ENCODE measurements at places on chromosomes 4 and X.

- DNase-seq: no peak
These were observed 104.9 kb downstream of the SLIT2 start for GRCh38 chr4:20356565-20356964.

GRCh38 chrX:21963731-21964405 lies 23.4 kb downstream of the SMS start:
- DNase-seq: no peak

DNA sequence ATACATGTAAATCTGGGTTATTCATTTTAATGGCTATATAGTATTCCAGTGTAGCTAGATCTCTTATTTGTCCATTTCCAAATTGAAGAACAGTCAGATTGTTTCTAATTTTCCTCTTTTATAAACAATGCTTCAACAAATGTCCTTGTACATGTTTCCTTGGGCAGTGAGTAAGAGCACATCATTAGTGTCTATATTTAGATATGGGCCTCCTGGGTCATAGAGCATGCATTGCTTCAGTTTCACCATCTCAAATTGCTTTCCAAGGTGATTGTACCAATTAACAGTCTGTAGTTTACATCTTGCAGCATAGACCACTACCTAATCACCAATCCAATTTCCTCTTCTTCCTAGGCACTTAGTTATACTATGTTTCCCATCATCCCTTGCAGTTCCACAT lies 13.4 kb downstream of the PHKA2 start:
- no peak for DNase-seq

- DNase-seq: no peak
These were observed 233.0 kb upstream of the SLC7A11 start for GRCh38 chr4:138475116-138475515.

- DNase-seq: no peak
These were observed 553.8 kb downstream of the CENPC start for GRCh38 chr4:66991521-66991920.

GRCh38 chr4:147003956-147004809 lies 58.5 kb upstream of the TTC29 start:
- DNase-seq: no peak

GRCh38 chr4:88219099-88219498 lies 60.7 kb upstream of the ABCG2 start:
- DNase-seq: no peak

- DNase-seq: no peak
These were observed 90.8 kb downstream of the PPP2R2C start for GRCh38 chr4:6381571-6382123.

DNA sequence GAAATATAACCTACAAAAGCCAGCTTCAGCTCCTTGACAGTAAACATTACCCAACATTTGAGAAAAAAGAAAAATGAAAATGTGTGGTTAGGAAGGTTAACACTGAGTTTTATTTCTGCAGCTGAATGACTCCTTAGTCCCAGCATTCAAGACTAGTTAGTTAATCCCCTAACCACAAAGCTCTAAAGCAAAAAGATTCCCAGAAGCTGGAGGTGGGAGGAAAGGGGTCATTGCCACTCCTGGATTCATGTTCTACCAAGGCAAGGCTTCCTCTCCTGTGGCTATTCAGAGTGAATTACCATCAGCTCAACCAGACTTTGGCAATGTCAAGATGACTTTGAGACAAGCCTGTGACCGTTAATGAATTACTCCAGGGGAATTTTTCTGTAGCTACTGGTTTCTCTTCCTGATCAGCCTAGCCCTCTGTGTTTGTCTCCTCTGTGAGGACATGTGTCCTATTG lies 63.6 kb downstream of the HADH start:
- DNase-seq: no peak

GRCh38 chrX:148609515-148610327 lies 109.3 kb downstream of the AFF2 start:
- DNase-seq: no peak

DNA sequence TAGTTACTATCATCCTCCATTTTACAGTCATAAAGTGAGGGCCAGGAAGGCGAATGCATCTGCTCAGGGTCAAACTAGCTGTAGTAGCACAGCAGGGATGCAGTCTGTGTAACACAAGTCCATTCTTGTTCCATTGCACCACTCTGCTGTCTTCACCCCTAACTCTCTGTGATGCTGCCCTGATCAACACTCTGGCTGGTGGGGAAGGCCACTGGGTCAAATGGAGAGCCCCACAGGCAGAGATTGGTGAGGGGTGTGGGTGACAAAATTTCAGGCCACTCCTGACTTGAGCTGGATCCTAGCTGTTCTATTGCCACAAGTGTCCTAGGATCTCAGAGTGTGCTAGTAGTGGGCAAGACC lies 136.5 kb downstream of the PJA1 start:
- DNase-seq: no peak

DNA sequence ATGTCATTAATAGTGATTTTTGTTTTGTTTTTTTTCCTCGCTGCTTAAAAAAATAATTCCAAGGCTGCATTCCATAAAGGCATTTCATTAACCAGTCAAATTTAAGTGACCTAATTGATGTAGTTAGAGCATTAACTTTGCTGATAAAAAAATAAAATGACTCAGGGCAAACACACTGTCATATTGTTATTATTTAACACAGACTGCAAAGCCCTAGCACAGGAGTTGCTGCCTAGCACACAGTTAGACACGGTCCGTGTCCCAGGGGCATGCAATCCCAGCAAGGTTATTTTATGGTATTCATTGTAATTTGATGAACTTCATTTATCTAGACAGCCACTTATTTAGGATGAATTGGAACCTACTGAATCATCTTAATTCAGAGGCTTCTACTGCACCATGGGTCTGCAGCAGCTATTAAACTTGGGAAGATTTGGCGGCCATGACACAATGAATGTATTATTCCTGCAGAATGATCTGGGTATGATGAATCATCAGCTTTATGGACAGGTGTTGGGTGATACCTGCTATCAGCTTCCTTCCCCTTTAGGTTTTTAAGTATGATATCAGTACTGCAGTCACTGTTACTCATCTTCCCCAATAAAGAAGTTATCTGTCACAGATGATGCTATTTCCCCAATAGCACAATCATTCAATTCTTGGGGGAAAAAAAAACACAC lies 182.7 kb downstream of the PPARGC1A start:
- no peak for DNase-seq

GRCh38 chrX:43718546-43718945 lies 62.4 kb downstream of the MAOA start:
- no peak for DNase-seq

GRCh38 chrX:17559728-17560379 lies 177.4 kb upstream of the SCML1 start:
- DNase-seq: no peak

DNA sequence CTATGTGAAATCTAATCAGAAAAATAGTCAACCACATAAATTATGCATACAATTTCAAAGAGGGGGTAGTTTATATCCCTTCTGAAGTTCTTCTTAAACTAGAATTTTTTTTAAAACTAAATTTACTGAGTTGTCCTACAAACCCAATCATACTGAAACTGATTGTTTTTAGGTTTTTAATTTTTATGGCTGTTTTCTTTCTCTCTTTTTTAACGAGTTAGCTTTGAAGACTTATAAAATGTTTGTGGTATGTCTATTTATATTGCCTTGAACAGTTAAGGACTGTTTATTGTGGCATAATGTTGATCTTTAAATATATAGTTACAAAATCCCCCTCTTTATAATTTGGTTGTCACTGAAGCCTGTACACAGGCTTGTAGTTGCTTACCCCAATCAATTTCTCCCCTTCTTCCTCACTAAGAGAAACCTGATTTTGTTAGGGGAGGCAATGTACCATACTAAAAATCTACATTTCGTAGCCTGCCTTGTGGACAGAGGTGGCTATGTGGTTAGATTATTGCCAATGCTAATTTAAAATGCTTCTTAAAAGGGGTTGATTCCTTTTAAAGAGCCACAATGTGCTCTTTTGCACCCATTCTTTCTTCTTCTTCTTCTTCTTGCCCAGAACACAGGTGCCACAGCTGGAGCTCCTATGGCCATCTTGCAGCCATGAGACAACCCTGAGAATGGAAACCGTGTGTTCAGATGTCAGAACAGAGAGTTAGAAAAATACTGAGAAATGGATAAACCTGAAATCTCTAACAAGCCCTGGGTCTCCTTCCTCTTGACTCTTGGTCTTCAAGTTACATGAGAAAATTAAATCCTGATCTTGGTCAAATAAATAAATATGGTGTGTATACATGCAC lies 102.7 kb upstream of the ZNF827 start:
- DNase-seq: no peak

- DNase-seq: no peak
These were observed 850.4 kb upstream of the AADAT start for GRCh38 chr4:170940043-170940724.

DNA sequence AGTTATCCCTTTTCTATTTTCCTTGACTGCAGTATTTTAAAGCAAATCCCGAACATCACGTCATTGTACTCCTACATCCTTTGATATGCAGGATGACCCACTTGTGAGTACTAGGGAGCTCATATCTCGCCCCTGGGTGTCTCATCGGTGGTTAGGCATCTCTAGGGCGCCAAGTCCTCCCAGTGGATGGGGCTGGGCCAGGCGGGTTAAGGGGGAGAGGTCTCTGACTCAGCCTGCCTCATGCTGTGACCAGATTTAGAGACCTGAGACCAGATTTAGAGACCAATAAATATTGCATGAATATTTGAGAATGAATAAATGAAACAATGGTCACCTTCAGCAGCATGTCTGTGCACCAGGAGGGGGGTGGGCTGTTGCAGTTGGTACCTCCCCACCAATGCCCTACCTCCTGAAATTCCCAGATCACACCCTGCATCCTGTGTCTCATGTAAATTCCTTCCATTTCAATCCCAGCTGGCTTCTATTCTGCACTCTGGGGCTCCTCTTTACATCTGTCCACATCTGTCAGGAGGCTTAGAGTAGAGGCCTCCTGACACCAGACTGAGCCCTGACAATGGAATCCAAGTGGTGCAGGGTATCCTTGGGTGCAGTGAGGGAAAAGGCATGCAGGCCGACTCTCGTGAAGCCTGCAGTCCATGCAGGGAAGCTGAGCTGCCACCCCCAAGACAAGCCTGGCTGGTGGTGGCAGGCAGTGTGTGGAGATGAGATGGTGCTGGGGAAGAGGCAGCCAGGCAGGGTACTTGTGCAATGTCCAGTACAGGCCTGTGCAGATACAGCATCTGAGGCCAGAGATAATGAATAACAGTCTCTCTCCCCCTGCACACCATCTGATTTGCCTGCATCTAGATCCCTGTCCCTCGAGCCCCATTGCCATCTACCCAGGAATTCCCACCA lies 5.2 kb downstream of the APLN start:
- DNase-seq: no peak

DNA sequence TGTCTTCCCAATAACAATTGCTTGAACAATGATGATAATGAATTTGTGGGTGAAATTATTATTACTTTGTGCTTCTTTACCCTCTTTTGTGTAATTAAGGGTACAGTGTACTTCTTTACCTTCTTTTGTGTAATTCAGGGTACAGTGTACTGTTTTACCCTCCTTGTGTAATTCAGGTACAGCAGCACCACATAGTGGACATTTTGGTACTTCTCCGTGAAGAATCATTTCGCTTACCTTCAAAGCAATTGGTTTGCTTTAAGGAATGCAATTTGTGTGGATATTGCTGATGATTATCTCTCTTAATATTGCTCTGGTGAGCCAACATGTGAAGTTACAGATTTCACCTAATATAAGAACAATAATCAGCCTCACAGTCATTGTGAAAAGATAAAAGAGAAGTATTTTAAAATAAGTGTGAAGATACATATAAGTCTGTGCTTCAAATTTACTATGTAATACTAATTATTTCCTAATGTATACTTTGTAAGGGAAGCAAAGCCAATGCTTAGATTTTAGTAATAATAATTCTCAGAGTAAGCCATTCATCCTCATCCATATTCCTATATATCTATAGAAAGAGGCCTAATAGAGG lies 27.2 kb upstream of the SEC24B start:
- DNase-seq: no peak

GRCh38 chr4:66017671-66018070 lies 347.4 kb upstream of the EPHA5 start:
- no peak for DNase-seq

- DNase-seq: no peak
These were observed 564.7 kb upstream of the ACTRT1 start for GRCh38 chrX:128616933-128617332.

GRCh38 chr4:121428721-121429120 lies 47.9 kb upstream of the QRFPR start:
- DNase-seq: no peak

DNA sequence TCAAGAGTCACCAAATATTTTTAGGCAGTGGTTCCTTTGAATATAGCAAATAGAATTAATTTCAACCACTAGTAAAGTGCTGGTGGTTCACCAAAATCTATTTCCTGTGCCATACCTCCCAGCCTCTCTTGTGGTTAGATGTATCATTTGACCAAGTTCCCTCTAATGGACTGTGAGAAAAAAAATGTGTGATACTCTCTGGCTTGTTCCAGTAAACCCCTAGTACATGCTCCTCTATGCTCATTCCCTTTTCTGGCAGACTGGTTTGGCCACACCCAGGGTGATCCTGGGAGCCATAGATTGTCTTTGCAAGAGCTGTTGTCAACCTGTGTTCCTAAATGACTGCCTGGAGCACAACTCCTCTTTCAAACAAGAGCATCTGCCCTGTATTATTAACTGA lies 109.5 kb downstream of the FRAS1 start:
- DNase-seq: no peak

DNA sequence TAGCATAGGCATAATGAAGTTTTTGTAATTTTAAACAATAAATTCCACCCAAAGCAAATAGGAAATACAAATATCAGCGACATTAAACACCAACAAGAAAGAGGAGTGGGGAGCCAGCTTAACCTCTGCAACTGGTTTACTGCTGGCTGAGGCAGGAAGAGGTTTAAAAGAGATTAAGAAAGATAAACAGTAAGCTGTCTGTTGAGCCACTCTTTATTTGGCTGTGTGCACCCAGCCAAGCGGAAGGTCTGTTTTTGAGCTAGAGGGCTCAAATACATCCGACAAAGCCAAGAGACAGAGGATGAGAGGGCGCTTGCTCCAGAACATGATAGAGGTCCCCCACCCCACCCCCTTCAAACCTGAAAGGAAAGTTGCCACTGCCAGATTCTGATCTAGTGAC lies 191.4 kb downstream of the MGST2 start:
- DNase-seq: no peak

GRCh38 chr4:142645475-142646108 lies 200.5 kb downstream of the INPP4B start:
- DNase-seq: no peak
